Activated T-cell treated with anti-CD3 and anti-CD28 coated beads for 48 hours (primary cell): ENCODE measurements at places on chromosomes 4 and X.

DNA sequence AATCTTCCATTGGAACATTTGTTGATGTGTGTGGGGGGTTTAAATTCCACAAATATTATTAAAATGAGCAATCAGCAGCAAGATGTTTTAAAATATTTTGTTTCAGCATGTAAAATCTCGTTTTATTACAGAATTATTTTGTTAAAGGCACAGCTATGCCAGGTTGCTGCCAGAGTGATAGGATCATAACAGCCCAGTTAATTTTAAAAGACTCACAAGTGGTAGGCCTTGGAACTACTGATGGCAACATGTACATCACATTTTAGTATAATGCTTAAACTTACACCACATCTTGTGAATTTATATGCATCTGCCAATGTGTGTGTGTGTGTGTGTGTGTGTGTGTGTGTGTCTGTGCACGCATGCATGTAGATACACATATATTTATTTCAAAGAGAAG, 97.8 kb upstream of the SPRY1 start:
- DNase-seq, result no peak

DNA sequence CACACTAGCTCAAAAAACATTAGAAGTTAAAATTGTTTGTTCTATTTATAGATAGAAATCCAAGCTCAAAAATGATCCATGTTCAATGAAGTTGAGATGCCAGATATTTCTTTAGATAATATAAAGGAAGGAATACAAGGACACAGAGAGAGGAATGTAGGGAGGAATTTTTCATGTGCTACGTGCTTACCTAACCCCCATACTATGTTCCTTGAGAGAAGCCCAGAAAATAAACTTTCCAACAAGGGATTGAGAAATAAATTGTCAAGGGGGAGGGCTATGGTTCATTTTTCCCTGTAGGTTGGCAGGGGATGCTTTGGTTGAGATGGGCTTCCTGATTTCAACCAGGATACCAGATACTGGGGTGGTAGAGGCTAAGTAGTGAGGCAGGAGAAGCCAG, 15.6 kb upstream of the ADH5 start:
- no peak for DNase-seq

DNA sequence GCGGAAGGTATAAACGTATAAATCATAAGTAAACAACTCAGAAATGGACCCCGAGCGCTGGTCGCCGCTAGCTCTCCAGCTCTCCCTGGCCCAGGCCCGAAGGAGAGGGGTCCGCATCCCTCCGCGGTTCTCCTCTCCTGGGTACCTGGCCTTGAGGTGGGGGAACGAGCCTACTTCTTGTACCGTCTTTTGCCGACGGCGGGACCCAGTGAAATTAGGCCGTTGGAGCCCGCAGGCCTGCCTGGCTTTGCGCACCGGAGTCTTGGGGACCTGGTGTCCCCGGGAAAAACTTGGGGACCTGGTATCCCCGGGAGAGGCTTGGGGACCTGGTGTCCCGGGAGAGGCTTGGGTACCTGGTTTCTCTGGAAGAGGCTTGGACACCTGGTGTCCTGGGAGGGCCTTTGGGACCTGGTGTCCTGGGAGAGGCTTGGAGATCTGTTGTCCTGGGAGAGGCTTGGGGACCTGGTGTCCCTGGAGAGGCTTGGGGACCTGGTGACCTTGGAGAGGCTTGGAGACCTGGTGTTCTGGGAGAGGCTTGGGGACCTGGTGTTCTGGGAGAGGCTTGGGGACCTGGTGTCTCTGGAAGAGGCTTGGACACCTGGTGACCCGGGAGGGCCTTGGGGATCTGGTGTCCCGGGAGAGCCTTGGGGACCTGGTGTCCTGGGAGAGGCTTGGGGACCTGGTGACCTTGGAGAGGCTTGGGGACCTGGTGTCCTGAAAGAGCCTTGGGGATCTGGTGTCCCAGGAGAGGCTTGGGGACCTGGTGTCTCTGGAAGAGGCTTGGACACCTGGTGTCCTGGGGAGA, 12.0 kb downstream of the SHOX start:
- no peak for DNase-seq

DNA sequence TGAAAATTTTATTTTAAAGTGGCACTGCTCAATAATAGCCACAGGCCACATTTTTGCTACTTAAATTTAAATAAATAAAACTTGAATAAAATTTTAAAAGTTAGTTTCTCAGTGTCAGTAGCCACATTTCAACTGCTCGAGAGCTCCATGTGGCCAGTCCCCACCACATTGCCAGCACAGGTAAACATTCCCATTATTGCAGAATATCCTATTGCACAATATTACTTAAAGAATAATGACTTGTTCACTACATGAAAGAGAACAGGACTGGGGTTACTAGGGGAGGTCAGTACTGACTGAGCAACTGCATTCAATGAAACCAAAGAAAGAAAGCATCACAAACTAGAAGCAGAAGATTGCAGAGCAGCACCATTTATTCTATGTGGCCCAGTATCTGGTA, 2201.6 kb upstream of the TENM3 start:
- DNase-seq, result no peak

DNA sequence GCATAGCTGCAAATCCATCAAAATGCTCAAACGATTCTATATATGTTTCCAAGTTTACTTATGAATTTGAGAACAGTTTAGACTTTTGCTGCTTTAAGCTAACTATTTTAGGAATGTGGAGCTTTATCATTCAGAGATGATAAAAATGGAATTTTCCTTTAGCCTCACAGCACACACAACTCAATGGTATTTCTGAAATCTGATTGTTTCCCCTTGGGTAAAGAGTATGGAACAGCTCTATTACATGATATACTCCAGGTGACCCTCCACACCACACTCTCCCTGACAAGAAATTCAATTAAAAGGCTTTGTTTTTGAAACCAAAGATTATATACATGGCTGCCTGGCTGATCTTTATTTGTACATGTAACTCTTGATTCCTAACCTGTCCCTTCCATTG, 120.0 kb downstream of the LUZP4 start:
- no peak for DNase-seq
